ENCODE measurements at places on chromosomes 6 and 20.

DNA sequence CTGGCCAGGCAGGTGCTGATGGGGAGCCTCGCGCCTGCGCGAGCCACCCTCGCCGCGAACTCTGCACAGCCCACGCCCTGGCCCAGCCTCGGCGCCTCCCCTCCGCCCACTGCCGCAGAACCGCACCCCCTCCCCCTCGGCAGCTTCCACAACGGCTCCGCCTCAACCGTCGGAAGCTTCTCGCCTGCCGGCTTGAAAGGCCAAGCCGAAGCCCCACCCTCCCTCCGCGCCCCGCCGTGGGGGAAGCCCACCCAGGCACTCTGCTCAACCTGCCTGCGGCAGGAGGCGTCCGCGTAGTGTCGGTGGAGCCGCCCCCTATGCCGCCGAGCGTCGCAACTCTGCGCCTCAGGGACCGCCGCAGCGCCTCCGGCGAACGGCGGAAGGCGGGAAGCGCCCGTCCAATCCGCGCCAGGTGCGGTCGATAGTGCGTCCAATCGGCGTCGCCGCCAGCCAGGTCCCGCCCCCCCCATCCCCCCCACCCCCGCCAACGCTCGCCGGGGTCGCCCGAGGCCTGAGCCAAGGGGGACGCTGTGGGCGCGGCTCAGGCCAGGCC lies at the start of gene SYCP2:
Gene SYCP2, minus strand, starts transcription at position 342 of the 553 bp plus-strand sequence. CDS start 11,224 bp downstream, outside the sequence.
- DNase-seq, result peak; percentile 72

- no peak for DNase-seq
Observed at GRCh38 chr6:130908958-130909357, 81.8 kb downstream of the SMLR1 start.

DNA sequence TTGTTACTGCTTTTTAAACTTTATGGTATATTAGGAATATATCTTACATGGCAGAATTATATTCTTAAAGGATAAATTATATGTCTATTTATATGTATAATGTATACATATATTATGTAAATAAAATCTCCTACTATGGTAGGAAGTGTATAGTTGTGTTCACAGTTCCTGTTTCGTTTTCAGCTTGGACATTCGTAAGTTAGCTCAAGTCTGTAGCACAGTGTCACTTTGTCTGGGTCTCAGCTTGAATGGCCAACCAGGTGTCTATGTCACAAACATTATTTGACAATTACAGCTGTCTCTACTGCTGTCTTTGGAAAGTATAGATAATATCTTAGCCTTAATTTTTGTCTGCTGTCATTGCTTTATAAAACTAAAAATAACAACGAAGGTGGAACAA lies 303.9 kb downstream of the CDKAL1 start:
- DNase-seq, result no peak

- DNase-seq, result no peak
Observed at GRCh38 chr6:100657678-100658330, 193.1 kb upstream of the SIM1 start.

DNA sequence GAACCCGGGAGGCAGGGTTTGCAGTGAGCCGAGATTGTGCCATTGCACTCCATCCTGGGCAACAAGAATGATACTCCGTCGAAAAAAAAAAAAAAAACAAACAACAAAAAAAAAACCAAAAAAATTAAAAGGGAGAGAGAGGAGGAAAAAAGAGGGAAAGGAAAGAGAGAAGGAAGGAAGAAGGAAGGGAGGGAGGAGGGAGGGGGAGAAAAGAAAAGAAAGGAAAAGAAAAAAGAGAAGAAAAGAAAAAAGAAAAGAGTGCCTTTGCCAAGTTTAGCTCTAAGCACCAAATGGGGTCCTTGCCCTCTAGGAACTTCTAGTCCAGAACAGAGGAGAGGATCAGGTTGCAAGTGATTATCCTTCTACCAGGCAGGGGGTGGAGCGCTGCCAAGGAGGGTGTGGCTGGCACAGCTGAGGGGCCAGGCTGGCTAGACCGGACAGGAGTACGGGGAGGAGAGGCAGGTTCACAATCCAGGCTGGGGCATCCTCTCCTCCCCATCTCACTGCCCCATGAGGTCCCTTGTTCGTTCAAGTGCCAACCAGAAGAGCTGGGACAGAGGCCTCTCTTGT lies 19.1 kb downstream of the GNAS start:
- DNase-seq, result no peak

DNA sequence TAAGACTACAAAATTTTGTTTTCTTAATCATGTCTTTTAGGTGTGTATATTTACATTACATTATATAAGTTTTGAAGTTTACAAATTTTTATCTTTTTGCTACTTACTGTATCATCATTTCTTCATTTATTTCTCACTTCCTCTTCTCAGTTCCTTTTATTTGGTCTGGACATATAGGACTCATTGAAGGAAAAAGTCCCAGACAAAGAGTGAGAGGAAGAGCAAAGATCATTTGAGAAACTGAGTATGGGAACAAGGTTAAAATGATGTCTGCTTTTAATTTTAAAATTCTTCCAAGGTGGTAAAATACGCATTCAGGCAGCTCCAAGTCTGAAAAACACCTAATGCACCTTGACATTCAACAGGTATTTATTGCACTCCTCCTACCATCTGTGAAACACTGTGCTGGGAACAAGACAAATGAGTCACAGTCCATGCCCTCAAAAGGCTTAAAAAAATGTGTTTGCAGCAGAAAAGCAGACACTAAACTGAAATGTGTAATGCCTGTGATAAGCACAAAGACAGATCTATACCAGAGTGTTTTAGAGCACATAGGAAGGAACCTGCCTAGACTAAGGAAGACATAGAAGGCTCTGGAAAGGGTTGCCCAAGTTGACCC lies 63.2 kb downstream of the PKIB start:
- DNase-seq, result no peak

DNA sequence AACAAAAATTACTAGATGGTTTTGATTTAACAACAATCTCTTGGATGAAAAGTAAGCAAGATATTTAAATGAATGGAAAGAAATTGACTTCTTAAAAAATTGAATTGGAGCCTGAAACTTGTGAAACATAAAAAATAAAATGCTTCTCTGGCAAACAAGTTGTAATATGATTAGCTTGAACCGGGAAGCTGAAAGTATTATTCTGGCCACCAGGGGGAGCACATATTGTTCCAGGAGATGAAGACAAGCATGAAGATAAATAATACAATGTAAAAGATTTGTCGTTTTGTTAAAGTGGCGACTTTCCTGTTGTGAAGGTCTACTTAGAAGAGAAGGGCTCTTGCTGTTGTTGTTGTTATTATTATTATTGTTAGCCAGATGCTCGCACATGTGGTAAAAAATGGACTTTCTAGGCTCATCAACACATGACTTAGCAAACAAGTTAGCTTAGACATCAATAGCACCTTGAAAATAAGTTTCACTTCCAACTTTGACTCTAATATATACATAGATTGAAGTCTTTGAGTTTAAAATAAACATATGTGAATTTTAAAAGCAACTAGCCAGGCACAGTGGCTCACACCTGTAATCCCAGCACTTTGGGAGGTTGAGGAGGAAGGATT lies 14.2 kb downstream of the PAX1 start:
- peak; percentile 71 for DNase-seq

DNA sequence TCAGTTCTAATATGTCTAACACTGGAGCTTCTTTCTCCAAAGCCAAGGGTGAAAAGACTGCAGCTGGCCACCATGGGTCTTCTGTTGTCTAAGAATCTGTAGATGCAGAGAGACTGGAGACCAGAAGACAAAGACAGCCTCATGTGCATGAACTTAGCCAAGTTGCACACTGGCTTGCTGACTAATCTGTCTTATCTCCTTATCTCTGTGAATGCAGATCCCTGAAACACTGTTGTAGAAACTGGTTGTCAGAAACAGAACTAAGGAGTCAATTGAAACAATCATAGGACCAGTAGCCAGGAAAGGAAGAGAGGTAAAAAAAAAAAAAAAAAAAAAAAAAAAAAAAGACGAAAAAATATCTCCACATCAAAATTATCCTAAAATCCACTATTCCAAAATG lies 109.7 kb downstream of the BFSP1 start:
- no peak for DNase-seq

DNA sequence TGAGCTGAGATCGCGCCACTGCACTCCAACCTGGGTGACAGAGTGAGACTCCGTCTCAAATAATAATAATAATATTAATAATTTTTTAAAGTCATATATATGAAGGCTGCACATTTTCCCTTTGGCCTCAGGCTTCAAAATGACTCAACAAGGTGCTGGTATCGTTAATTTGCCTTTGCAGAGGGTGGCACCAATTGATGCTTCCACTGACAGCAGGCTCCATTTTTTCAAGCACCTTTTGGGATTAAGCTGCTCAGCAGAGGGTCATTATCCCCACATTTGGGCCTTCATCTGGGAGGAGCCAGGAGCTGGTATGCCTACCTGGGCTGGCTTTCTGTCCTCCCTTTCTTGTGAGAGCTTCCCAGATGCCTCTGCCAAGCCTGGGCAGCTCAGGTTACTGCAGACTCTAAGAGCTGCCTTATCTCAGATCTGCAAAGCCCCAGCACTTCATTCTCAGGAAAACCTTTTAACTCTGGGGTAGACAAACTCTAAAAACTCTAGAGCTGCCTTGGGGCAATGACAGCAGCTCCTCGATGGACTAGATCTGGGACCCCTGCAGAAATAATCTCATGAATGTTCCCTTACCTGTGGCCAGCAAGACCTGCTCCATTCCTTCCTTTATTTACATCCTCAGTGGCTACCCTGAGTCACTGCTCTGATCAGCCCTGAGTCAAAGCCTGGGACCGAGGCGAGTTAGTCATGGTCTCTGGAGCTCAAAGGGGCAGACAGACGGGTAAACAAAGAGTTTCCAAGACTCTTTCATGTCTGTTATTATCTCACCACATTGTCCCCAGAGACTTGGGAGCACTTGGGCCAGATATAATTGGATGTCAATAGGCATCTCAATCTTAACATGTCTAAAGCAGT lies 80.0 kb upstream of the EYA2 start:
- no peak for DNase-seq

DNA sequence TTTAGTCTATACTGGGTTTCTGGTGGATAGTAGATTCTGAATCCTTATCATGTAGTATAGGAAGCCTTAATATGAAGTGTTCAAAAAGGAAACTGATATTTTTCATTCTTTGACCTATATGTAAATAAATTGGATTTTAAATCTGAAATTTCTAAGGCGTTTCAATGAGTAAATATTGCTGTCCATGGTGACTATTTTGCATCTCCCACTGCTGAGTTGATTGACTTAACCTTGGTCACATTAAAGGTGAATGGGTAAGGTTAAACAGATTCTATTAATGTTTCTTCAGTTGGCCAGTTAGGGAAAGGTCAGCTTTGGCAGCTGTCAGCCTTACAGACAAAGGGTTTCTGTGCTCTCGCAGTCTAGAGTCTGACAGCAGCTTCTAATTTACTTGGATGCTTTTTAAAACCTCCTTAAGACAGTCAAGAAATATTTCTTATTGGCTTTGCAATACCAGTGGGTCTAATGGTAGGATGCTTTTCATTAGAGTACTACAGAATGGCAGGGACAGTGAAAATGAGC lies 24.8 kb downstream of the PRIM2 start:
- no peak for DNase-seq

GRCh38 chr6:136962661-136963060 lies 40.6 kb downstream of the SLC35D3 start:
- no peak for DNase-seq

DNA sequence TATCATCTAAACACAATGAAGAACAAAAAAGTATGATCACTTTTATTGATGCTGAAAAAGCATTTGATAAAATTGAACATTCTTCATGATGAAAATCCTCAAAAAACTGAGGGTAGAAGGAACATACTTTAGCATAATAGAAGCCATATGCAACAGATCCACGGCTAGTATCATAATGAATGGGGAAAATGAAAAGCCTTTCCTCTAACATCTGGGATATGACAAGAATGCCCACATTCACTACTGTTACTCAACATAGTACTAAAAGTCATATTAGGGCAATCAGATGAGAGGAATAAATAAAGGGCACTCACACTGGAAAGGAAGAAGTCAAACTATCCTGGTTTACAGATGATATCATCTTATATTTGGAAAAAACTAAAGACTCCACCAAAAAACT lies 256.6 kb downstream of the RFPL4B start:
- DNase-seq, result no peak

DNA sequence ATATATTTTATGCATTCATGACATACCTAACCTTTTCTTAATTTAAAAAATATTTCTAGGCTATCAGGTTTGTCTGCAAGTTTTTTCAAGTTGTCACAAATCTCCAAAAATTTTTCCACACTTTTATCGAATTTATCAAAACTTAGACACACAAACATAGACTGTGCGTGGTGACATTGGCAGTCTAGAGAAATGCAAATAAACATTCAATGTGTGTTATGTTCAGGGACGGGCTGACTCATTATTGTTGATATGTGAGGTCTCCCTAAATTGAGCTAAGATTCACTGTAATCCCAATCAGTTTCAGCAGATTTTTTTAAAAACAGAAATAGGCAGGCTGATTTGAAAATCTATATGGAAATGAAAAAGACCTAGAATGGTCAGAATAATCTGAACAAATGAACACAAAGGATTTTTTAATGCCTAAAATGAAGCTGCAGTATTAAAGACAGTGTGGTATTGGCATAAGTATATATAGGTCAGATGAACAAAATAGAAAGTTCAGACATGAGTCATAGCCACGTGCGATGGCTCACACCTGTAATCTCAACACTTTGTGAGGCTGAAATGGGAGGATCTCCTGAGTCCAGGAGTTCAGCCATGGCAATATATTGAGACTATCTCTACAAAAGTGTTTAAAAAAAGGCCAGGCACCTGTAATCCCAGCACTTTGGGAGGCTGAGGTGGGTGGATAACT lies 19.2 kb downstream of the BLTP3A start:
- peak; percentile 28 for DNase-seq

DNA sequence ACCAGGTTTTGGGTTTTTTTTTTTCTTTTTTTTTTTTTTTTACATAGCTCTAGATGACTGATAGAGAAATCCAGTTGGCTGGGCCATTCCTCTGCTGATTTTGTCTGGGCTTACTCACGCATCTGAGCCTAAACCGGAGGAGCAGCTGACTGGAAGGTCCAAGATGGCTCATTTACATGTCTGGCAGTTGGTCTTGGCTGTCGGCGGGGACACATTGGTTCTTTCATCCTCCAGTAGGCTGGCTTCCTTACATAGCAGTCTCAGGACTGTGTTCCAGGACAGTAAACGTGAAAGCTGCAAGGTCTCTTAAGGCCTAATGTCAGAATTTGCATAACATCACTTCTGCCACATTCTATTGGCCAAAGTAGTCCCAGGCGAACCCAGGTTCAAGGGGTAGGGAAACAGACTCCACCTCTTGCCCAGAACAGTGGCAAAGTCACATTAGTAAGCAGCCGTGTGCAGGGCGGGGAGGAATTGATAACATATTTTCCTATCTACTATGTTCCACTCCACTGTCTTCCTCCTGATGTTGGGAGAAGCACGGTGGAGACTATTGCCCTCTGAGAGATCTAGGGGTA lies 87.0 kb downstream of the CDH22 start:
- DNase-seq, result no peak

DNA sequence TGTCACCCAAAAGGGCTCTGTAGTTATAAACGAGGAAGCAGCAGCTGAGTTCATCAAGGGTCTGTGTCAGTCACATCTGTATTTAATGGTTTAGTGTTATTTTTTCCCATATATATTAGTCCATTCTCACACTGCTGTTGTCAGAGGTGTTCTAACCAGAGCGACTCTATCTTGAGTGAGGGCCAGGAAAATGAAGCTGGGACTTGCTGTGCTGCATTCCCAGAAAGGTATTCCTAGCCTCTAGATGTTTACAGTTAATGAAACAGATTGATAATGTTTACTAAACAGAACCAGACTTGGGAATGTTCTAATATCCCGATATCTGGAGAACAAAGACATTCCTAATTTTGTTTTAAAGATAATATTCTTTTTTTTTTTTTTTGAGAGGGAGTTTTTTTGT lies 48.0 kb upstream of the SEC63 start:
- no peak for DNase-seq

- DNase-seq, result no peak
Observed at GRCh38 chr6:154908723-154909122, 86.4 kb upstream of the TIAM2 start.

- DNase-seq, result no peak
Observed at GRCh38 chr6:108944071-108944470, 95.8 kb downstream of the ARMC2 start.

All from stimulated activated CD8-positive, alpha-beta memory T cell treated with anti-CD3 and anti-CD28 coated beads, Interleukin-4, amount 100 ng/mL, for 48 hours (primary cell).